Fibroblast of skin of right biceps (primary cell): ENCODE measurements at places on chromosomes 13 and 19.

- DNase-seq, result peak; percentile 56
These were observed 116.3 kb downstream of the RAB20 start for GRCh38 chr13:110445183-110445582.

- no peak for DNase-seq
These were observed 5.7 kb downstream of the R3HDM4 start for GRCh38 chr19:907183-907853.

GRCh38 chr13:108924541-108924940 is 295.1 kb downstream of the MYO16 start:
- DNase-seq, result no peak

- DNase-seq, result no peak
These were observed 402.9 kb downstream of the HS6ST3 start for GRCh38 chr13:96492766-96493165.

DNA sequence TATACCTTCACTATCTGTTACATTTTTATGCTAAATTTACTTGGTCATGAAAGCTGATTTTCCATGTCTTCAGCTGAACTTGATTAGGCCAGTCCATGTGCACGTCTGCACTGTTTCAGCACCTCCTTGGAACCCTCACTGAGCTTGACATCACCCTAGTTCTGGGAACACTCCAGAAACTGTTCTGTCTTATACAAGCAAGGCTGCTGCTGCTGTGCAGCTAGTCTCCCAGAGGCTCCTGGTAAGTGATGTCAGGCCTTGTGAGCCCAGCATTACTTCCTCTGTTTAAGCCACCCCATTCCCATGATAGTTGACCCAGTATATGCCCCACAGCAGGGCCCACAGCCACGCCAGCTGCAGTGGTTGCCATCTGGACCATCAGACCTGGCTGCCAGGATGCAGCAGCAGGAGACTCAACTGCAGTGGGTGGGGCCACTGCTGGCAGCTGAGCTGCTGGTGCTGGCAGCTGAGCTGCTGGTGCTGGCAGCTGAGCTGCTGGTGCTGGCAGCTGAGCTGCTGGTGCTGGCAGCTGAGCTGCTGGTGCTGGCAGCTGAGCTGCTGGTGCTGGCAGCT is 90.5 kb upstream of the AKAP11 start:
- no peak for DNase-seq

GRCh38 chr13:80962855-80963254 is 621.9 kb upstream of the SPRY2 start:
- DNase-seq, result no peak

- DNase-seq, result no peak
These were observed 17.7 kb upstream of the CSNK1G2 start for GRCh38 chr19:1923319-1923718.

GRCh38 chr19:54160182-54160811 is 776 bp upstream of the LENG1 start:
- peak; percentile 38 for DNase-seq

GRCh38 chr19:12676384-12676792 is 5.3 kb downstream of the DHPS start:
- peak; percentile 71 for DNase-seq

DNA sequence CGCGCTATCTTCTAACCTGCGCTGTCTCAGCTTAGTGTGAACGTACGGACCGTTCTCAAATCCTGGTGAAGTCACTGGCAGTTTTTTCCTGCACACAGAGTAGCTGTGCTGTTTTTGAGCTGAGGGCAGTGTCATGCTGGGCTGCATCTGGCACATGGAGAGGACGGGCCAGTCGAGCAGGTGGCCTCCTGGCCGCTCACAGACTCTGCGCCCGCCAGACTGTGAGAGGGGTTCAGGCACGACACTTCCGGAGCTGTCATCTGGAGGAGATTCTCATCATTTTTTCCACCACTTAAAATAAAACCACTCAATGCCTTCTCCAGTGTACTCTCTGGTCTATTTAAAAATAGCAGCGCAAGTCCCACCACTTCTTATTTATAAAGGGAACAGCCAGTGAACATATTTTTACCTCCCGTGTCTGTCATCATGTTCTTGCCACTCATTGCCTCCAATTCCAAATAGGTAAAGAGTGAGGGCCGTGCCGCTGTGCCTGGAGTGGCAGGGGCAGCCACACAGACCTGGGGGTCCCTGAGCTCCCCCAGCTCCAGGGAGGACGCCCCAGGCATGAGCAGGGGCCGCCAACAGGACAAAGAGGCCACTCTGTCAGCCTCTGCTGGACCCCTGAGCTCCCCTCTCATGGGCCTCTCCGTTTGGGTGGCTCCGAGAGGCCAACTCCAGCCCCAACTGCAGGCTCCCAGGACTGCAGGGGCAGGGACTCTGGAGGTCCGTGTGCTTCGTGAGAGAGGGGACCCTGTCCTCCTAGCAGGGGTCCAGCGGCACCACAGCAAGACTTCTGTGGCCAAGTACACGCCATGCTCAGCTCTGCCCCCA is 36.9 kb upstream of the GRTP1 start:
- peak; percentile 29 for DNase-seq

DNA sequence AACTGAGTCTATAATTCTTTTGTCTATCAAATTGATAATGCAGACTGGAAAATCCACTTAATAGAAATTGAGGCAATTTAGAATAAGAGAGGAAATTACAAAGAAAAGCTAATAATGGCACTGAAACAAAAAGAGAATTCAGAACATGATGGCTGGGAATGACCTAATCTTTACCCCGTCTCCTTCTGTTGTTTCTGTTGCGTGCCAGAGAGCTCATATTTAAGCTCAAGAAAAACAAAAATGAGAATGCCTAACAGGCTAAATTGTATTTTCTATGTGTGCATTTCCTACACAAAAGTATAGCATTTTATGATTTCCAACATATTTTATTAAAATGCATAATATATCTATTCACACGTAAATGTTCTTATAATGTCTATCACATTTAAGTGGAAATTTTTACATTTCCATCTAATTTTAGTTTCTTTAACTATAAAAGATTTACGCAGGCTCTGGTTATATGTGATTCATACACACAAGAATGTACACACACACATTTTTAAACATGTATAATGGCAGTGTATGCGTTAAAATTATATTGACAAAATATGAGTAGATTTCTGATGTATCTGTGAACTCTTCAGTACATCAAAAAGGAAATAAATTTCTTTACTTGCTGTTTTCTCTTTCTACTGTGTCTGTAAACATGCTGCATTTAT is 432.3 kb downstream of the SLITRK6 start:
- peak; percentile 6 for DNase-seq

GRCh38 chr19:39843919-39844793 is 2.0 kb downstream of the FBL start:
- DNase-seq, result peak; percentile 45

DNA sequence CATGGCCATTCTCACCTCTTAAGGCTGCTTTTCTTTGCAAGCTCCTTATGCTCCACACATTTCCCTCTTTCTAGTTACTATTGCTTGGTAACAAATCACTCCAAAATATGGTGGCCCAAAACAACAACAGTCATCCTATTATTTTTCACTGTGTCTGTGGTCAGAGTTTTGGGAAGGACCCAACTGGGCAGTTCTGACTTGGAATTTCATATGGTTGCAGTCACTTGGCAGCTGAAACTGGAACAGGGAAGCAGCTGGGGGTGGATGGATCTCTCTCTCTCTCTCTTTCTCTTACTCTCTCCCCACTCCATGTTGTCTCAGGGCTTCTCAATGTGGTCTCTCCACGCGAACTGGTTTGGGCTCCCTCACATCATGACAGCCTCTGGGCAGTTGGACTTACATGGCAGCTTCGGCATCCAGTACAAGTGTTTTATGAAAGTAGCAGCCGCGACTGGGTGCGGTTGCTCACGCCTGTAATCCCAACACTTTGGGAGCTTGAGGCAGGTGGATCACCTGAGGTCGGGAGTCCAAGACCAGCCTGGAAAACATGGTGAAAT is 39.6 kb downstream of the NUMBL start:
- peak; percentile 61 for DNase-seq

DNA sequence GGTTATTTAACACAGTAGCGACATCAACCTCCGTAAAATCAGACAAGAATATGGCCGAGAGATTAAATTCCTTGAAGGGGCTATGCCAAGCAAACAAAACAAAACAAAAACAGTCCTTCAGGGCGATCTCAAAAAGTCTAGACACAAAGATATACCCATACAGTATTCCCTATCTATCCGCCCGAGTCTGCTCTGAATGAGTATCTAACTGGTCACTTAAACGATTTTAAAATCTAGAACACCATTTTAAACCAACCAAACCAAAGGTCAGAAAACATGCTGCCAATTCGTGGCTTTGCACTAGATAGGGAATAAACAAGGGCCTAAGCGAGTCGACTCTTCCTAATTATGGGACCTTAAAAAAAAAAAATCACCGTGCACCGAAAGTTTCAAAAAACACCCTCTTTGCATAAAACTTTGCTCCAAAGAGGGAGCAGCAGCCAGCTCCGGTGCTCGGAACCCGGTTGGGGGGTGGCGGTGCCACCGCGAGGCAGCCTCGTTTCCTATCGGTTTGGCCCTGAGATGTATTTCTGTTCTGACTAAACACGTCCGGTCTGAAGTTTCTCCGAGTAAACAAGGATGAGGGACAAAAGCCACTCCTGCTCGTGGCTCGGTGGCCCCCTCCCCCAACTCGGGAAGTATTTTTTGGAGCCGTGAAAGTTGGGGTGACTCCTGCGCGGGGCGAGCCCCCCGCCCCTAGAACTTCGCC is 1.8 kb downstream of the HMGB1 start:
- DNase-seq, result peak; percentile 68

DNA sequence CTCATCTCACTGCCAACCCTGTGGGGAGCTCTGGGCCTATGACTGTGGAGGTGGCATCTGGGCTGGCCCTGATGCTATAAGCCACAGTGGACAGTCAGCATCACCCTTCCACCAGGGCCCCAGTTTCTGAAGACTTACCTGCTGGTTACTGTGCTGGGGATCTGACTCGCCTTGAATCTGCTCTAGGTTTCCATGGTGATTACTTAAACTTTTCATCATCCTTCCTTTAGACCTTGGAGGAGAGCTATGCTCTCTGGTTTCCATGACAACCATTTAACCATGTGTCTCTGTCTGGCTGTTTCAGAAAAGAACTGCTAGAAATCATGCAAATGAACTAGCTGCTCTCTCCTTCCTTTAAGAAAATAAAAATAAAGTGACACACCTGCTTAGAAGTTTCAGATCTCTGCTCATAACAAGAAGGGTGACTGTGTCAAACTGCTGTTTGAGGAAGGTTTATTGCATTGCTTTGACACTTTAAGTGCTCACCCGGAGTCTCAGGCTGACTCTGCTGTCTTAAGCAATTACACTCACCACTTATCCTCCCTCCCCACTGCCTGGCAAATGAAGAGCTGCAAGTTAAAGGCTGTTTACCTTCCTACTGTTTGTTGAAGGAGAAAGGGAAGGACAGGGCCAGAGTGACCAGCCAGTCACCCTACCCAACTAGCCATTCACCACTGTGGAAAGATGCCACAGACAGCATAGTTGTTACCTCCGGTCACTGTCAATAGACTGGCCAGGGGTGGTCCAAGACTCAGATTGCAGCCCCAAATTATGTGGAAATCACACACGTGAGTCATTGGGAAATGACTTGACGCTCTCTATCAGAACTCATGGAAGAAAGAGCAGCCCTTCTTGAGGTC is 87.6 kb downstream of the HSPH1 start:
- peak; percentile 60 for DNase-seq

GRCh38 chr19:46927893-46928292 is 67.1 kb downstream of the ARHGAP35 start:
- DNase-seq, result no peak

DNA sequence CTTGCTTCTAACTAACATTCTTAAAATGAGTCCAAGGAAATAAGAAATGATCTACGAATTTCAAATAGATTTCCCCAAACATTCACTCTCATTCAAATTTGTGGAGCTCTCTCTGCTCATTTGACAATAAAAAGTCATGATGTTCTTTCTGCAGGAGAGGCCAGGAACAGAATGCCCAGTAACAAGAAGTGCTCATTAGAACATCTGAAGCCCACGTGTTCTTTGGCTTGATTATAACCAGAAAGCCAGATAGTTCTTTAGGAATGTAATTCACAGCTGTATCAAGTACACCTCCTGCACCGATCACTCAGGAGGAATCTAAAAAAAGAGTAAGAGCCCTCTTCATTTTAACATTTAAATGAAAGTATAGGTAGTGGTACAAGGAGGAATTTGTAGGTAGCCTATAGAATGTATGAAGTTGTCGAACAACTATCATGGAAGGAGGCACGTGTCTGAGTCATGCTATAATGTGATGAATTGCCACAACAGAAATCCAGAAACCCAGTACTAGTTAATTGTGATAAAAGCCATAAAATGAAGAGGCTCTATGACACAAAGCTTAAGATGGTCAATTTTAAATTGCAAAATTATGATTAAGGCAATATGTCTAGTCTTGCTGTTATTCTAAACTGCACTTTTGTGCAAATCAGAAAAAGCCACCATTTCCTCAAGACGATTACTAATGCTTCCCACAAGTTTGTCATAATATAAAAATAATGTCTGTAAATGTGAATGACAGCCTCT is 12.8 kb downstream of the MEDAG start:
- DNase-seq, result peak; percentile 33

GRCh38 chr19:56144376-56144775 is 3.3 kb downstream of the ZNF444 start:
- no peak for DNase-seq

- DNase-seq, result no peak
These were observed 72.2 kb downstream of the RASA3 start for GRCh38 chr13:114059946-114060860.

DNA sequence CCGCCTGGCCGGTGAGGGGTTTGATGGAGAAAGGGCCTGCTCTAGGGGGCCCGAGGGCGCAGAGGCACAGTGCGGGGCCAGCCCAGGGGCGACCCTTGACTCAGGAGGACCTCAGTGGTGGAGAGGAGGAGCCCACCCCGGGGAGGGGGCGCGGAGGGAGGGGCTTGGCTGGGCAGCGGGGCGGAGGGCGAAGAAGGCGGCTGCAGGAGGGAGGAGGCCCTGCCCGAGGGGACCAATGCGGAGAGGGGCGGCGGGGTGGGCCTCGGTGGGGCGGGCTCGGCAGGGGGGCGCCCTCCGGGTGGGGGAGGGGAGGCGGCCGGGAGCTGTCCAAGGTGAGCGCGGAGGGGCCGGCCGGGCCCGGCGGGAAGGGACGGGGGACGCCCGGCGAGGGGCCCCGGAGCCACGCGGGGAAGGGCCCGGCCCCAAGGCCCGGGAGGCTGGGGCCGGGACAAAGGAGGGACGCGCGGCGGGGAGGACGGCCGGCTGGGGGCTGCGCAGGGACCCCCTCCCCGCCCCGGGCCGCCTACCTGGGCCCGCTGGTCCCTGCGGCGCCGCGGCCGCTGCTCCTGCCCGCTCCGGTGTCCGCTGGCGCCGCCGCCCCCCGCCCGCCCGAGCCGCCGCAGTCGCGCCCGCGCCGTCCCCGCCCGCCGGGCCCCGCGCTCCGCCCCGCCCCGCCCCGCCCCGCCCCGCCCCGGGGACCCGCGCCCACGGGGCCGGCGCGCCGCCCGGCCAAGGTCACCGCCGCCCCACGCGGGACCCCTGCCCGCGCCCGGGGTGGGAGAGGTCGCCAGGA is at the start of gene DIRAS1:
TSS of gene DIRAS1 (minus strand) at position 596 of the 793 bp plus-strand sequence. CDS start 3,566 bp downstream, outside the sequence.
- no peak for DNase-seq
